ENCODE measurements at places on chromosomes 2 and 18. TPM values are rescaled to one million over a fixed set of nuclear protein-coding genes. Genes with fewer than 3 reads are reported as not detected.

The SCYGR4 gene
- not detected for total RNA-seq

The CPLX4 gene
- total RNA-seq, result not detected

The ONECUT2 gene
- 0.51 TPM for total RNA-seq

- H3K27ac ChIP-seq, result no peak overlapping the region
- no peak overlapping the region for H3K4me3 ChIP-seq
- no peak for DNase-seq
- H3K27me3 ChIP-seq, result peaks cover 16% of the 10 kb centered on the region
- H3K36me3 ChIP-seq, result no peaks in the 10 kb centered on the region
These were observed 42.4 kb upstream of the KDM3A start for GRCh38 chr2:86398500-86399474.

GRCh38 chr2:105822186-105822585, 77.5 kb downstream of the NCK2 start:
- no peaks in the 10 kb centered on the region for H3K27me3 ChIP-seq
- peaks cover 15% of the 10 kb centered on the region for H3K4me1 ChIP-seq
- peaks cover 18% of the 10 kb centered on the region for H3K36me3 ChIP-seq
- H3K4me3 ChIP-seq, result no peak overlapping the region
- DNase-seq, result no peak

GRCh38 chr2:136362676-136363390, 244.9 kb upstream of the CXCR4 start:
- no peak overlapping the region for H3K27ac ChIP-seq
- DNase-seq, result no peak
- no peaks in the 10 kb centered on the region for H3K4me1 ChIP-seq
- peaks cover 2% of the 10 kb centered on the region for H3K27me3 ChIP-seq
- peaks cover 4% of the 10 kb centered on the region for H3K36me3 ChIP-seq

- peaks cover 21% of the 10 kb centered on the region for H3K36me3 ChIP-seq
- H3K4me3 ChIP-seq, result no peak overlapping the region
- H3K27ac ChIP-seq, result peak overlapping the region; percentile 56
- H3K4me1 ChIP-seq, result peaks cover 12% of the 10 kb centered on the region
These were observed 289.1 kb downstream of the GULP1 start for GRCh38 chr2:188580738-188581137.

DNA sequence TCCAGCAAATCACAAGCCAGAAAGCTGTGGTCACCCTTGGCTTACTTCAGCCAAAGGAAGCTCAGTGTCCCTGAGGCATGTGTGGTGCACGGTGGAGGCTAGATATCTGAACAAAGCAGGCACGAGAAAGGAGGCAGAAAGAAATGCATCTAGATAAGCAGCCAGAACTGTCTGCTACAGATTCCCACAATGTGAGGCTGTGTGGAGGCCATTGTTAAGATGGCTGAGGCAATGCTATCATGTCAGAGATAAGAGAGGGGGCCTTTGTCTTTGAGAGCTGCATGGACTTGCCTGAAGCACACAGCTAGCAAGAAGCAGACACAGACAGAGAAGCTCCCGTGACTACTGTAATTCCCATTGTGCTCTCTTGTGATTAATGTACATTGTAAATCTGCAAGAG, 110.5 kb upstream of the LYPD6 start:
- no peak overlapping the region for H3K27ac ChIP-seq
- H3K27me3 ChIP-seq, result no peaks in the 10 kb centered on the region
- H3K4me1 ChIP-seq, result peaks cover 46% of the 10 kb centered on the region
- H3K36me3 ChIP-seq, result peaks cover 1% of the 10 kb centered on the region

- no peak overlapping the region for H3K27ac ChIP-seq
- H3K27me3 ChIP-seq, result peaks cover 50% of the 10 kb centered on the region
- no peaks in the 10 kb centered on the region for H3K36me3 ChIP-seq
- DNase-seq, result no peak
These were observed 26.0 kb downstream of the PLEK start for GRCh38 chr2:68391099-68391498.
